Fibroblast of upper back skin (primary cell): ENCODE measurements at places on chromosomes 13 and 19.

DNA sequence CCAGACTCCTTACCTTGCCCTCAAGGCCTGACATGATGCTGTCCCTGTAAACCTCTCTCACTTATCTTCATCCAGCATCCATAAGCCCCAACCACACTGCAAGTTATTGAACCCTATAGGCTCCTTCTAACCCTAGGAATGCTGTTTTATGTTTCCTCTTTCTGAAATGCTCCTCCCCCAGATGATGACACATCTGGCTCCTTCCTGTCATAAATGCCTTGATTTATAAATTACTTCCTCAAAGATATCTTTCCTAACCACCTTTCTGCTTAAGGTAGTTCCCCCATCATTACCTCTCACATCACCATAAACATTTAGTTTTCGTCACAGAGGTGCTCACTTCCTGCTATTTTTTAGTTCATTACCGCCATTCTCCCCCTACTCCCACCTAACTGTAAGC, 12.3 kb downstream of the RUBCNL start:
- DNase-seq: no peak

DNA sequence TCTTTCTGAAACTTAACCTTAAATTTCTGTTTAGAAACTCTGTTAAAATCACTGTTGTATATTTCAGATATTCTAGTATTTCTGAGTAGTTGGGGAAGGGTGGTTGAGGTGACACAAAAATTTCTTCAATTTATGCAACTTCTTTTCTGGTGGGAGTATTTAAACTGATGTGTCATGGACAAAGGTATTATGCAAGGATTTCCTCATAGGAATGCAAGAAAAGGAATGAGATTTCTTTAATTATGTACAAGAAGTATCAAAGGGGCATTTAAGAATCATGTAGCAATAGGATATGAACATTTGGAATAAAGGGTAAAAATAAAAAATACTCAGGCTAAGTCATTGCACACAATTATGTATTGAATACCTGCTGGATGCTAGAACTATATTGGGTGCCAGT, 575.8 kb upstream of the KLF12 start:
- DNase-seq: peak; percentile 34

- no peak for DNase-seq
These were observed 80.7 kb upstream of the SLITRK5 start for GRCh38 chr13:87590518-87590917.

- no peak for DNase-seq
These were observed 2.8 kb downstream of the TNFSF13B start for GRCh38 chr13:108272333-108272732.

DNA sequence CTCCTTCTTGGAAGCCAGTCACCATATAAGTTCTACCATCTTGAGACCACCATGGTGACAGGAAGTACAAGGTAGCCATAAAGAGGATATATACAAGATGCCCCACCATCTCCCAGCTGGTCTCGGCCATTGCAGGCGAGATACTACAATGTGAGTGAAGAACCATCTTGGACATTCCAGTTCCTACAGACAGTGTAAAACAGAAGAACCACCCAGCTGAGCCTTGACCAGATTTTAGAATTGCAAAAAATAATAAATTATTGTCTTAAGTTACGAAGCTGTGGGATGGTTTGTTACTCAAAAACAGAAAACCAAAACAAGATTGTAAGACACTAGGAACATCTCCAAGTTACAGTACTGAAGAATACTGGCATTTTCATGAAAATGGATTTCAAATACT, 43.6 kb downstream of the DOCK9 start:
- DNase-seq: no peak

GRCh38 chr19:41449079-41449864, 6.3 kb downstream of the ERICH4 start:
- DNase-seq: peak; percentile 64

DNA sequence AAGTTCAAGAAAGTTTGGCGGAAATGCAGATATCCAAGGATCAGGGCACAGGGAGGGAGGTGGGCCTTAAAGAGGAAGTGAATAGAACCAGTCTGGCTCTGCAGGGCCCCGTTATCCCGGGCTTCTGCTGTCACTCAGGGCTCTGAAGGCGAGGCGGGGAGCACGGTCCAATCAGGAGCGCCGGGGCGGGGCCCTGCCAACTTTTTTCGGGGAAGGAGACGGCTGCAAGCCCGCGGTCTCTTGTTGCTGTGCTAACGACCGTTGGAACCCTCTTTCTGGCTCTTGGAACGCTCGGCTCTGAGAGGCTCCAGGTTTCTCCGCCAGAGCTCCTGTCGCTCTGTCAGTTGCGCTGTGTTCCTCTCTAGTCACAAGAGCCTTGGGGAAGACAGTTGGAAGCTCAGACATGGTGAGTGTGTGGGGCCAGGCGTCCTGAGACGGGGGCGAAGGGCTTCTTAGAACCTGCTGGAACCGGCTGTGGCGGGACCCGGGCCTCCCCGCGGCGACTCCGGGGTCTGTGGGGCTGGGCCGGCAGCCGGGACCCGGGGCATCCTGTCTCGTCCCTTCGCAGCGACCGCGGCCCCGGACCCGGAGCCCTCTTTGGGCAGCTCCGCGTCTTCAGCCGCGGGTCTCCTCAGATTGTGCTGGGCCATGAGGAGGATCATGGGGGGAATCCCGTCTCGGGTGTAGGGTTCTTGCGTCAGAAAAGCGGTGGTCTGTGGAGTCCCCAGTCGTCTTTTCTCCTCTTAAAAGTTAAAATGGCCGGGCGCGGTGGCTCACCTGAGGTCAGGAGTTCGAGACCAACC, 27.7 kb downstream of the ZNF844 start:
- peak; percentile 90 for DNase-seq

GRCh38 chr13:46126552-46127357, 21.9 kb upstream of the CPB2 start:
- peak; percentile 77 for DNase-seq

DNA sequence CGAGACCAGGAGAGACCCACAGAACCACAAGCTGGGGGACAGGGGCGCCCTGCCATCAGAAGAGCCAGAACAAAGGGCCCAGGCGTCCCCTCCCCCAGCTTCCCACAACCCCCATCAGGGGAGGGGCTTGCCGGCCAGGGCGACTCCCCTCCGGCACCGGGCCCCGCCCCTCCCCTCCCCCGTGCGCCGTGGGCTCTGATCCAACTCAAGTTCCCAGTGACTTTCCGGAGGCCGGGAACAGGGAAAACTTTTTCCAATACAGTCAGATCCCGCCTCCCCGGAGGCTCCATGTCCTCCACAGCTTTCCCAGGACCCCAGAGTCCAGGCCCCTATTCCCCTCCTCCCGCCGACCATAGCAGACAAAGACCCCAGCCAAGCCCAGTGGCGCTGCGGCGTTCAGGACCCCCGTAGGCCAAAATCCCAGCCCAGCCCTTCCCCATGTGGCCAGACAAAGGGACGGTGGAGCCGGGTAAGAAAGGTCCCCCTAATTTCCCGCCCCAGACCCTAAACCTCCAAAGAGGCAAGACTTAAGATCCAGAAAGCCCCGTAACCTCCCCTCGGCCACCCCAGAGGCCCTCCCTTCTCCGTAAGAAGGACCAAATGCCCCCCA, 673 bp downstream of the TEAD2 start:
- peak; percentile 92 for DNase-seq

GRCh38 chr13:109119896-109120295, 490.5 kb downstream of the MYO16 start:
- DNase-seq: no peak

- no peak for DNase-seq
These were observed 154.2 kb downstream of the SLC7A1 start for GRCh38 chr13:29441306-29441705.

GRCh38 chr19:40605216-40605971, 4.2 kb downstream of the LTBP4 start:
- peak; percentile 36 for DNase-seq

DNA sequence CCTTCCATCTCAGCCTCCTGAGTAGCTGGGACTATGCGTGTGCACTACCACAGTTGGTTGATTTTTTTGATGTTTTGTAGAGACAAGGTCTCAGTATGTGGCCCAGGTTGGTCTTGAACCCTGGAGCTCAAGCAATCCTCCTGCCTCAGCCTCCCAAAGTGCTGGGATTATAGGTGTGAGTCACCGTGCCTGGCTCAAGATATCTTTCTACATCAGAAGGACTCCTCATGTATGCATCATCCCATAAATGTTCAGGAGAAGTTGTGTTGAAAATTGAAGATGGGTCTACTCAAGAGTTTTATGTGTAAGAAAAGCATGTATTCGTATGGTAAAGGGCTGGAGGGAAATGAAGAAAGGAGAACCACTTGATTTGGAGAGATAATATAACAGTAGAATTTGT, 71.8 kb upstream of the STK24 start:
- no peak for DNase-seq

GRCh38 chr19:12825254-12826131, 8.9 kb downstream of the RTBDN start:
- DNase-seq: peak; percentile 34

GRCh38 chr19:31715249-31715945, 366.2 kb upstream of the TSHZ3 start:
- DNase-seq: no peak

DNA sequence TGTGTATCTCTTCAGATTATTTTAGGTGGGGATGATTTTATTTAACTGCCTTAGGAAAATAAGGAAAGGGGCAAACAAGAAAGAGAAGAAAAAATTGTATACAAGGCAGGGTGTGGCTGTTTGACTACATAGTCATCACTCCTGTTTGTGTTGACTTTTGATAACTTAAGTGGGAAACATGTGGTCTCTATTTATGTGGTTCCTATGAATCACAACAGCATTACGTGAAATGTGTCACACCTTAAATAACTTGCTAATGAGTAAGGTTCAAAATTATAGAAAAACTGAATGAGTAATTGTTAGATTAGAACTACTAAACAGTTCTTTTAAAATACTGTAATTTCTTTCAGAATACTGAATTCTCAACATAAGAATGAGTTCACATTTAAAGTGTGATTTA, 69.3 kb downstream of the LMO7 start:
- peak; percentile 39 for DNase-seq

DNA sequence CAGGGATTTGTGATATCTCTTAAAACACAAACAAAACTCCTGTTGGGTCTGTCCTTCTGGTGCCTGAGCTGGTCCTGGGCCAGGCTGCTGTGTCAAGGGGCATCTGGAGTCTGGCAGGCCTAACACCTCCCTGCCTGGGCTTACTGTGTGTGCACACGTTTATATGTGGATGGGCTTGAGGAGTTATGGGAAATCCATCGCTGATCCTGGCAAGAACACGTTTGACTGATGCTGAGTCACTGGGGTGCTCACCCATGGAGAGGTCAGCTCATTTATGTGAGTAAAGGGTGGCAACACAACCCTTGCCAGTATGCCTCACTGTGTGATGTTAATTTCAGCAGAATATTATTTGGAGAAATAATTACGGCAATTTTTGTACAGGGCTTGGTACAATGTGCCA, 44.5 kb upstream of the PCDH8 start:
- no peak for DNase-seq

- no peak for DNase-seq
These were observed 222.4 kb upstream of the PCDH17 start for GRCh38 chr13:57409121-57409520.

GRCh38 chr19:18437491-18438330, at the start of gene ISYNA1:
Gene ISYNA1, minus strand, starts transcription at chr19:18438133. Its CDS starts 154 bp downstream, at chr19:18437979.
- DNase-seq: no peak
